Fibroblast of upper back skin (primary cell): ENCODE measurements at places on chromosomes 6 and 20.
A peak's percentile ranks its signal among the peaks of the same experiment; 100 is the strongest.

DNA sequence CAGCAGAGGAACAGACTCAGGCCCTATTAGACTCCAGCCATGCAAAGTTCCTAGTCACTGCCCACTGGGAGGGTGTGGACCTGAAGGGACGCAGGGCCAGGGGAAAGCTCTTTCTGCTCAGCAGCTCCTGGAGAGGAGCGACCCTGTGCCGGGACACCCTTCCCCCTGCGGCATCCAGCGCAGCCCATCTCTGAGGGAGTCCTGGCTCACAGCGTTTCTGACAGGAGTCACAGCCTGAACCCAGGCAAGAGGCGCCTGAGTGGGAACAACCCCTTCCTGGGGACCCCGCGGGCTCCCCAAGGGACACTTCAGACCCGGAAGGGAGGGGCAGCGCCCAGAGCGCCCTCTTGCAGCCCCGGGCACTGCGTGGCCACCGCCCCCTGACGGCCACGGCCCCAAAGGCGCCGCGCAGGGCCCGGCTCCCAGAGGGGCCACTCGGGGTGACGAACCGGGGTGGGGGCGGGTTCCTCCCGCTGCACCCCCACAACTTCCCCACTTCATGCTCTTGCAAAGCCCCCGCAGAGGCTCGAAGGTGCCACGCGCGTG lies 862 bp downstream of the UCKL1 start:
- DNase-seq, result no peak

DNA sequence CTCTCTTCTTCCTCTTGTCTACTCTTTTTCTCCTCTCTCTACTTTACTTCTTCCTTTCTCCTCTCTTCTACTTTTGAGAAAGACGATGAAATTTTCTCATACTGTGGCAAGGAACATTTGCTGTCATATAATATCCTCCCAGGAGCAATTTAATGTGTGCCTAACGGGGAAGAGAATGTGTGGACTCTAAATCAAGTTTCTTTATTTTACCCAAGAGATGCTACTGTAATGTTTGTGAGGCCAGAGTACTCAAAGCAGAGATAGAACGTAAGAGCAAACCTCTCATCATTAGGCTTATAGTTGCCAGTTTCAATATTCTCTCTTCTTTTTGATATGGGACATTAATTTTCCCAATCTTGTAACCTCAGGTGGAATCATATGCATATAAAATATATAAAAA lies 801.4 kb downstream of the BCKDHB start:
- no peak for DNase-seq

DNA sequence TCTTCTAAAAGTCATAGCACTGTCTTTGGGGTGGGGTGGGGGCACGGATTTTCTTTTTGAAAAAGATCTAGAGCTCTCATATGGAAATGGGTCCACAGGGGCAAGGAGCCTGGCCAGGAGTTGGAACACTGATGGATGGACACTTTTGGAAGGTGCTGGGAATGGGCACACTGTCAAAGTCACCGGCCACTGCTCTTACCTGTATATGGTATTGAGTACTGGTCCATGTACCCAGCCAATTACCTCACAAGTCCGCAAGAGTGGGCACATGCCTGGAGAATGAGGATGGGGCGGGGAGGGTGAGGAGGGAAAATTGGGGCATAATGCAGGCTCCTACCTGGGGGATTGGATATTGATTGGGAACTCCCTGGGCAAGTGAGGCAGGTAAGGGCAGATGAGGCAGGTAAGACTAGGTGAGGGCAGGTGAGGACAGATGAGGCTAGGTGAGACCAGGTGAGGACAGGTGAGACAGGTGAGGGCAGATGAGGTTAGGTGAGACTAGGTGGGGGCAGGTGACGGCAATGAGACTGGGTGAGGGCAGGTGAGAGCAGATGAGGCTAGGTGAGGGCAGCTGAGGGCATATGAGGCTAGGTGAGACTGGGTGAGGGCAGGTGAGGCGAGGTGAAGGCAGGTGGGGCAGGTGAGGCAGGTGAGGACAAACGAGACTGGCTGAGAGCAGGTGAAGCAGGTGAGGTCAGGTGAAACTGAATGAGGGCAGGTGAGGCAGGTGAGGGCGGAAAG lies 167.9 kb downstream of the NRN1 start:
- no peak for DNase-seq

DNA sequence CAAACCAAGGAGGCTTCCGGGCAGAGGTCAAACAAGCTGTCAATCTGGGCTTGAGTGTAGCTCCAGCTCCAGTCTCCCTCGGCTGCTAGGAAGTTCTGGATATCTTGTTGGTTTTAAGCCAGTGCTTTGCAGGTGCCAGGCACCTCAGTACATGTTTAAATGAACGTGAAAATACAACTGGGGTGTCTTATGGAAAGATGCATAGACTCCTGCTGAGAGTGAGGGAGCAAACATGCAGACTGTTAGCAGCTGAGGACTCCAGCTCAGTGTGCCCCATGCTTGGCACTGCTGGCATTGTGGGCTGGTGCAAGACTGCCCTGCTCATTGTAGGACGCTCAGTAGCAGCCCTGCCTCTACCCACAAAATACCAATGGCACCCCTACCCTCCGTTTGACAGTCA lies 28.5 kb downstream of the ERMARD start:
- DNase-seq, result no peak

DNA sequence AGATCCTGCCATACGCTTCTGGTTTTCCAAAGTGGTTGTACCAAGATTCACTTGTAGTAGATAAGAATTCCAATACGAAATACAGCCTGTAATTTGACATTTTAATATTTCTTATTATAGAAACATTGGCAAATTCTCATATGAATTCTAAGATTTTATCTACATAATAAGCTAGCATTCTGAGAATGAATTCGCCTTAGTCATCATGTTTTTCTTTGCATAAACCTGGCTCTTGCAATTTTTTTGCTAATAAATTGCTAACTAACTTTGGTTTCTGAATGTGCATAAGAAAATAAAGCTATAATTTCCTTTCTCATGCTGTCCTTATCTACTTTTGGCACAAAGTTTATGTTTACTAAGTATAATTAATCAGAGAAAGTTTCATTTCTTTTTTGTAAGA lies 673.0 kb downstream of the PTPRT start:
- DNase-seq, result no peak

GRCh38 chr6:48078120-48078519 lies 32.9 kb downstream of the PTCHD4 start:
- peak; percentile 41 for DNase-seq

DNA sequence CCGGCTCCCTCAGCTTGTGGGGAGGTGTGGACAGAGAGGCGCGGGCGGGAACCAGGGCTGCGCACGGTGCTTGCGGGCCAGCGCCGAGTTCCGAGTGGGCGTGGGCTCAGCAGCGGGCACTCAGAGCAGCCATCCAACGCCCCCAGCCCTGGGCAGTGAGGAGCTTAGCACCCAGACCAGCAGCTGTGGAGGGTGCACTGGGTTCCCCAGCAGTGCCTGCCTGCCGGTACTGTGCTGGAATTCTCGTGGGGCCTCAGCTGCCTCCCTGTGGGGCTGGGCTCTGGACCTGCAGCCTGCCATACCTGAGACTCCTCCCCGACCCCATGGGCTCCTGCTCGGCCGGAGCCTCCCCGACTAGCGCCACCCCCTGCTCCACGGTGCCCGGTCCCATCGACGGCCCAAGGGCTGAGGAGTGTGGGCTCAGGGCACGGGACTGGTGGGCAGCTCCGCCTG lies 92.7 kb downstream of the MANEA start:
- DNase-seq, result no peak

DNA sequence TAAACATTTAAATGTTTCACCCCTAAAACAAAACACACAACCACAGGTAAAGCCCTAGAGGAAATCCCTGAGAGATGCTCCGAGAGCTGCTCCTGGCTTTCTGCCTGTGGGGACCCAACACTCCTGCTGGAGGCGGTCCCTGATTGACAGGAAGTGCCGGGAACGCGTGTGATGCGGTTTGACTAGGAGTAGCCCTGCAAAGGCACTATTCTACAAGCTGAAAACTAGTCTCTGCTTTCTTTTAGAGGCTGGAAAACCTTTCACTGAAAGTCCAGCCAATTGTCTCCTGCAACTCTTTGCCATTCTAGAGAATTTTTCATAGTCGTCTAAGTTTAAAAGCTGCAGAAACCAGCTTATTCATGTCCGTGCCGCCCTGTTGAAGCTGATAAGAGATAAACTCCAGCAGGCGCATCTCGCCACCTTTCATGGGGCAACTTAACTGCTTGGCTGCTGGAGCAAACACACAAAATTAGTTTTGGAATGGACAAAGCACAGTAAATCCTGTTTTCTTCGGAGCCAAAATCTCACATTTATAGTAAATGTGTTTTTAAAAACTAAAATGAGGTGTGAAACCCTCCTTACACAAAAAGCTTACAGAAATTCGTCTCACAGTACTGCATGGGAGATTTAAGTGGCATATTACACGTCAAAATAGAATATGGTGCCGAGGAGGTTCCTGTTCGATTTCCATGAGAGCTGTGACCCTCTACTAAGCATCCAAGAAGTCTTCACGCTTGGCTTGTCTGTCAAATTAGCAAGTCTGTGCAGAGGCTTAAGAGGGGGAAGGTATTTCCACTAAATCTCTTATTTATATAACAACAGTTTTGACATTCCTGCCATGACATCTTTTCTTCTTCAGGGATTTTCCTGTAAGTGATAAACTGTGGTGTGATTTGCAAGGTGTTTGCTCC lies 46.9 kb downstream of the DACT2 start:
- no peak for DNase-seq

GRCh38 chr6:106181664-106182418 lies 95.7 kb downstream of the PRDM1 start:
- DNase-seq, result peak; percentile 96

GRCh38 chr6:139364302-139364981 lies 10.0 kb downstream of the CITED2 start:
- peak; percentile 68 for DNase-seq

DNA sequence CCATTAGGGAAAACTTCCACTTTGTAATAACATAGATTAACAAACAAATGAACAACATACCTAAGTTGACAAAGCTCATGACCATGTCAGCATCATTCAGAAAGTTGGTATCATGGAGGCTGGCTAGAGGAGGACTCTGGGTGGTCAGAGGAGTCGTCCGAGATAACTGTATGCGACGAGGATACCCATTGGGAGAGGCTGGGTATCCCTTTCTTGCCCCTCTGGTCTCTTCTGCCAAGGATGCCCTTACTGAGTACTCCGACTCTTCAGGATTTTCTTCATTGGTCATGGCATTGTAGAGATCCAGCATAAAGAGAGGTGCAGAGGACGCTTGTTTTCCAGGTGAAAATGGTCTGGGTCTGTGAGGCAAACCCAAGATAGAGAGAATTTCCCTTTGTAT lies 1.1 kb downstream of the BMP5 start:
- DNase-seq, result no peak

DNA sequence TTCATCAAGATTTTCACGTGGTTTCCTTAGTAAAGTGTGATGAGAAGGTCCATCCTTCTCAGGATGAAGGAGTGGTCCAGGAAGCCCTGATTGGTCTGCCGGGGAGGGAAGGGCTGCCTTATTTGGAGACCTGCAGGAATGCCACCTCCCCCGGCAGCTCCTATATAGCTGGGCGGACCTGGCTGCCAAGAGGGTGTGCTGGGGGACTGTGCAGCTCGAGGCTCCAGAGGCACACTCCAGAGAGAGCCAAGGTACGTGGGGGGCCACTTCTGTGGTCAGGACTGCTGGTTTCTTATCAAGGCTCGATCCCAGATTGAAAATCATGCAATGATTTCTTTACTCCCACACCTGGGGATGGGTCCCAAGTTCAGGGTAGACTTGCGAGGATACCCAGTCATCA lies at the start of gene PRND:
PRND (plus strand) TSS at position 191 of the 400 bp plus-strand sequence. CDS start 2,643 bp downstream, outside the sequence.
- no peak for DNase-seq

DNA sequence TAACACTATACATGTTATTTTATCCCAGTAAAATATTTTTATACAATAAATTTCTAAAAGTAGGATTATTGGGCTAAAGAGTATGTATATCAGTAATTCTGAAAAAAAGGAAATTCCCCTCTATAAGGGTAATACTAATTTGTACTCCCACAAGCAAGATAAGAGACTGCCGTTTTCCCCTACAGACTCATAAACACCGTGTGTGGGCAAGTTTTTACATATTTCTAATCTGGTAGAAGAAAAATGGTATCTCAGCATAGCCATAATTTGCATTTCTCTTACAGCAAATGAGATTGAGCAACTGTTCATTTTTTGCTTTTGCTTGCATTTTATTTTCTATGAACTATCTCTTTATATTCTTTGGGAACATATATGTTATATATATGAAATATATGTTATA lies 26.0 kb upstream of the MYMX start:
- DNase-seq, result no peak

DNA sequence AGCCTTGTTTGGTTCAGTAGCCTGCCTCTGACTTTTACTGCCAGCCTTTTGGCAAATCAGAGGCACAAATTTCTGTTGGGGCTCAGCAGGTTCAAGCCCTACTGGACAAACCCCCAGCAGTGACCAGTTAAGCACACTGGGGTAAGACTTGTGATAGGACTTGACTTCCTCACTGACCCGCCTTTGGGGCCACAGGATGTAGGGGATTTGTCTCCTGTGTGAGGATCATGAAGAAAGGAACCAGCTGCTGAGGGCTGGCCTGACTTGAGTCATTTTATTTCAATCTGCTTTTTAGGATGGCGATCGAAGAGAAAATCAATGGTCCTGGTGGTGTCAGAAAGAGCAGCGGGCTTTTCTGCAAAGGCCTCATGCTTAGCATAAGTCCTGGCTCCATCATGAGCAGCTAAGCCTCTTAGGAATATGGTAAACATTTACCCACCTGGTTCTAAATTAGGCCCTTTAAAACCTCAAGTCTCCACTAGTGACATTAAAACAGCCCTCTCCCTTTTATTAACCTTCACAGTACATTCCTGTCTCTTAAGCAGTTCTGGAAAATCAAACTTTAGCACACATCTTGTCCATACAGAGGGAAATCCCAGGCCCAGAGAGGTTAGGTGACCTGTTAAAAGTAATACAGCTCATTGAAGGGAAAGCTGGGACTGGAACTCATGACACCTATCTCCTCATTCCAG lies 16.6 kb downstream of the CHMP4B start:
- no peak for DNase-seq

- DNase-seq, result peak; percentile 99
Observed at GRCh38 chr6:82362878-82363427, 664 bp upstream of the TPBG start.

DNA sequence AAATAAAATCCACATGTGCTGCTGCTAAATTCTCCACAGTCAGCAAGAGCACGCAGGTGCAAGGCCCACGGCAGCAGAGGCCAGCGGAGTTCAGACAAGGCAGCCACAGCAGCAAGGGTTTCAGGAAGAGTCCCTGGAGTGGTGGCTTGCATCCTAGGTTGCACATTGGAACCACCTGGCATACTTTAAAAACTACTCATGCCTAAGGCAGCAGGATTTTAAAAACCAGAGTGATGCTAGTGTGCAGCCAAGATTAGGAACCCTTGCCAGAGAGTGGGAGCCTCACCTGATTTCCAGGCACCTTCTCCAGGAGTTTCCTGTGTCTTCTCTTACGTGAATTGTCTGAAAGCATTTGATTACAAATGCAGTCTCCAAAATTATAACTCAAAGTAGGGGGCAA lies 104.0 kb upstream of the GPR6 start:
- DNase-seq, result no peak

DNA sequence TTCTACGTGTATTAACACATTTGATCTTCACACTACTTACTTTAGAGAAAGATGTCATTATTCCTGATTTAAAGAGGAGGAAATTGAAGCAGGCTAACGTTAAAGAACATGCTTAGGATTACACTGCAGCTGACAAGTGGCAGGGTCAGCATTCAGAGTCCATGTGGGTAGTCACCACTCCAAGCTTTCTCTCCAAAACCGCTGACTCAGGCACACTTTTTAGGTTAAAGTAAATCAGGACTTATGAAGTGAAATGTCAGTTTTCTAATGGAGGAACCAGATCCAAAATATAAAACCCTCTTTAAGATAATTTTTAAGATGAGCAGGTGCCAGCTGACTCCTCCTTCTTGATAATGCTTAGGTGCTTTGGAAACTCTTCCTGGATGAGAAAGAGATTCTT lies 75.4 kb downstream of the HTR1E start:
- DNase-seq, result no peak

- DNase-seq, result no peak
Observed at GRCh38 chr20:52201395-52201794, 9.8 kb upstream of the ZFP64 start.
